Activated CD8-positive, alpha-beta memory T cell treated with anti-CD3 and anti-CD28 coated beads for 1 hour (primary cell): ENCODE measurements at places on chromosomes 2 and 18.

DNA sequence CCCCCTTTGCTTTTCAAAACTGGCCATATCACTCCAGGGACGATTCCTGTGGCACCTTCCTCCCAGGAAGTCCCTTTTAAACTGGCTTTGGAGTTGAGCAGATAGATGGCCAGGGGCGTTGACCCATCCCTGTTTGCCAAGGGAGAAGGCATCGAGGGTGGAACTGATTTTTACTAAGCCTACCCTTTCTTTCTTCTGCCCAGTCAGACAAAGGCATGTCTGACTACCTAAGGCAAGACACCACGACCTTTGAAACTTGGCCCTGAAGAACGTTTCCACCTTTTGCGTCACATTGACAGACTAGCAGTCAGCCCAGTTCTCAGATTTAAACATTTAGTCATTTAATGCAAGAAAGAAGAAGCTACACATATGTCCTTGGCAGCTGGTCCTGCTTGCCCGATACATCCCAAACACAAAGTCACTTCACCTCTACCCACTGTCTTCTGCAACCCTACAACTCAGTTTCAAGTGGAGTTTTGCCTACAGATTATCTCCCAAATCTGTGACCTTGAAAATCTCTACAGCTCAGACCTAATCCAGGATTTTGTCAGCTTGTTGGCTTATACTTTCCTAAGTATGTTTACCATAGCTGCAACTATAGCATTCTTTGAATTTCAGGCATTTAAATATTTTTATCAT is 102.2 kb upstream of the IL1R2 start:
- no peak for DNase-seq

DNA sequence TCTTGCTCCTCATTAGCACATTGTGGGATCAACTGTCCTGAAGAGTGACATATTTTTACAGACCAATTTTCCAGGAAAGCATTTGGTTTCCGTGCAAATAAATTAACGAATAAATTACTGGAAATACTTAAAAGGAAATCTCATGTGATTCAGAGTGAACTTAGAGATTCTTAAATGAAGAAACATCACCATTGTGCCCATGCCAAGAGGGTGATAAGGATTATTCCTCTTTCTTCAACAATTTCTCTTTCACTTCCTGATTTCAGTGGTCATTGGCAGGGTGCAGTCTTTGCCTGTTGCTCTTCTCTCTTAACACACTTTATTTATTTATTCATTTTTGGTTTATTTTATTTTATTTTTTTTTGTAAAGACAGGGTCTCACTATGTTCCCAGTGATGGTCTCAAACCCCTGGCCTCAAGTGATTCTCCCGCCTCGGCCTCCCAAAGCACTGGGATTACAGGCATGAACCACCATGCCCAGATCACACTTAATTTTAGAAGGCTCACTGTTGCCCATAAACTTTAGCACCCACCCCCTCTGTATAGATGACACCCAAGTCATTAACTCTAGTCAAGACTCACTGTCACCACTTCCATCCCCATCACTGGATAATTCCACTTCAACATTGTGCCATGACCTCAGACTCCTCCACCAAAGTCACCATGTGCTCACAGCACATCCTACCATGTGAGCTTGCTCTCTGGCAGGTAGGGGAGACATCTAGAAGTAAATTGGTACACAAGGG is 92.6 kb upstream of the CERS6 start:
- DNase-seq, result no peak

GRCh38 chr2:11566383-11566782 is 32.5 kb downstream of the GREB1 start:
- DNase-seq, result no peak

- DNase-seq, result no peak
Measured at GRCh38 chr2:35503738-35504199, 851.8 kb upstream of the CRIM1 start.

GRCh38 chr2:61759718-61760117 is 94.1 kb downstream of the FAM161A start:
- DNase-seq, result no peak

DNA sequence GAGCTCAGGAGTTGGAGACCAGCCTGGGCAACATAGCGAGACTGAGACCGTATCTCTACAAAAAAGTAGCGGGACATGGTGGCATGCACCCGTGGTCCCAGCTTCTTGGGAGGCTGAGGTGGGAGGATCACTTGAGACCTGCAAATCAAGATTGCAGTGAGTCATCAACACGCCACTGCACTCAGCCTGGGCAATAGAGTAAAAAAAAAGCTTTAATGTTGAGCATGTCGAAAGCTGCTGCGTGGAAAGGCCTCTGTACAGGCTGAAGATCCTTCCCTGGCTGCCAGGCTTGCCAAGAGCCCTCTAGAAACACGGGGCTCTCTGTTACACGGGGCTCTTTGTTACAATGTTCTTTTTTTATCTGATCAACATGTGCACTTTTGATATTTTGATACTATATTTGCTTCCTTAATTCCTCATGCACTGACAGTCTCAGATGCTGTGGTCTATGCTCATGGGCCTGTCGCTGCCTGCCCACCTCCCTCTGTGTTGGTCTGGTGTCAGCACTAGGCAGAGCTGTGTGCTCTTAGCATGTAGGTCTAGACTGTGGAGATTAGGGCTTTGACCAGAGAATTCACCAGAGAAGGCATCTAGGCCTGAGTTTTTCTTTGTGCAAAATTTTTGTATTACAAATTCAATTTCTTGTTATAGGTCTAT is 18.7 kb downstream of the CLK1 start:
- DNase-seq, result no peak

DNA sequence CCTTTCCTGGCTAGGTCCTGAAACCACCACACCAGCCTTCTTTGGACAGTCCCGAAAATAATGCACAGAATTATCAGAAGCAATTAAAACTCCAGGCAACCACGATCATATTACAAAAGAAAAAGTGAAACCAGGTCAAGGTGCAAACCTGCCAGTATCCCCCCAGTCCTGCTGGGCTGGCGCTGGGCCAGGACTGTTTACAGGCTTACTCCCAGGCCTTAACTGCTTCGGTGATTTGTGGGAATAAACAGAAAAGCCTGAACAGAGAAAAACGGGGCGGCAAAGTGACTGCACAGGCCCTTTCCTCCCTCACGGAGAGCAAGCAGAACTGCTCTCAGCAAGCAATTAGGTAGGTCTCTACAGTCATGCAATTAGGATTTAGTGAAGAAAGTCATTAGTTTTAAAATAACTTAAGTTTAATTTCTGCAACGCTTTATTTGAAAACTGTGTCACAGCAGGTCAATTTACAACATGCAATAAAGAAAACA is 1.3 kb downstream of the HDAC4 start:
- DNase-seq, result no peak

DNA sequence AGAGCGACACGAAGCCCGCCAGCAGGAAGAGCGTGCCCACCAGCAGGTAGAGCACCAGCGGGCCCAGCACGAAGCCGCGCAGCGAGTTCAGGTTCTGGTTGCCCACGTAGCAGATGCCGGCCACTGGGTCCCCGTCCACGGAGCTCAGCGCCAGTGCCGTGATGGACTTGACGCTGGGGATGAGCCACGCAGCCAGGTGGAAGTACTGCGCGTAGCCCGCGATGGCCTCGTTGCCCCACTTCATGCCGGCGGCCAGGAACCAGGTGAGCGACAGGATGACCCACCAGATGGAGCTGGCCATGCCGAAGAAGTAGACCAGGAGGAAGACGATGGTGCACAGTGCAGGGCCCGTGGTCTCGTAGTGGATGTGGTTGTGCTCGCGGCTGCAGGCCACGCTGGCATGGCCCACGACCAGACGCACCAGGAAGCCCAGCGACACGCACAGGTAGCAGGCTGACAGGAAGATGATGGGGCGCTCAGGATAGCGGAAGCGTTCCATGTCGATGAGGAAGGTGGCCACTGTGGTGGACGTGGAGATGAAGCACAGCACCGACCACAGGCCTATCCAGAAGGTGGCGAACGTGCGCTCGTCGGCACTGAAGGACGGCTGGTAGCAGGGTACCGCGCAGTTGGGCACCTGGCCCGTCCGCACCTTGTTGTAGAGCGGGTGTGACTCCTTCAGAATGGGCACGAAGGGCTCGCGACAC is 2.1 kb downstream of the FZD5 start:
- no peak for DNase-seq

- no peak for DNase-seq
Measured at GRCh38 chr2:102337481-102338386, 17.9 kb upstream of the IL18R1 start.

- no peak for DNase-seq
Measured at GRCh38 chr18:55523001-55523400, 65.0 kb downstream of the TCF4 start.

GRCh38 chr2:198127627-198128026 is 323.2 kb downstream of the PLCL1 start:
- peak; percentile 6 for DNase-seq

DNA sequence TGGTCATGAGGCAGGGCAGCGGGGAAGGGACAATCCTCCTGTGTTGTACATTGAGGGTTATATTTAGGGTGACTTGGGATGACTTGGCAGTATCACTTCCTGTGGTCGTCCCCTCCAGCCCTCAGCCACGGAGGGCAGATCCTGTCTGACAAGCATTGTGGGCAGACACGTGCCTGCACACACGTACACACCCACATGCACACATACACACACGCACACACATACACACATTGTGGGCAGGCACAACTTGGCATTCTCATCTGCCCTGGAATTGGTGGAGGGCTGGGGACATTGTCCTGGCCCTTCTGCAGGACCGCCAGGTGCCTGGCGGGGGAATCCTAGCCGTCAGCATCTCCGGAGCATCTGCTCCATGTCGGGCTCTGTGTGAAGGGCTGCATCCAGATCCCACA is 47.6 kb downstream of the ODC1 start:
- no peak for DNase-seq
